ENCODE measurements at places on chromosomes 11 and 22.

DNA sequence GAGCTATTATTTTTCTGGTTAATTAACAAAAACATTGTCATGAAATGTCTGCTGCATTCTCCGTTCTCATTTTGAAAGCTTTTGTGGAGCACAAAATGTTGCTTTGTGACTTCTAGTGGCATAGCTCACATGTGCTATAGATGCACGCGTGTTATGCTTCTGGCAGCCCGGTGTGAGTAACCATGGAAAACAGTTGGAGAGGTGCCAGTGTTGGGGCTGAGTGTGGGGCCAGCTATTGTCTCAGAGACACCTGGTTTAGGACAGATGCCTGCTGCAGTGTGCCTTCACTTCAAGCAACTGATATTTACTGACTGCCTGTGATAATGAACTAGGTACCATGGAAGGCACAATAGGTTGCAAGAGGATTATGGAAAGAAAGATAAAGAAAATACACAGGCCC is 760.6 kb downstream of the NTM start:
- no peak for ATAC-seq

DNA sequence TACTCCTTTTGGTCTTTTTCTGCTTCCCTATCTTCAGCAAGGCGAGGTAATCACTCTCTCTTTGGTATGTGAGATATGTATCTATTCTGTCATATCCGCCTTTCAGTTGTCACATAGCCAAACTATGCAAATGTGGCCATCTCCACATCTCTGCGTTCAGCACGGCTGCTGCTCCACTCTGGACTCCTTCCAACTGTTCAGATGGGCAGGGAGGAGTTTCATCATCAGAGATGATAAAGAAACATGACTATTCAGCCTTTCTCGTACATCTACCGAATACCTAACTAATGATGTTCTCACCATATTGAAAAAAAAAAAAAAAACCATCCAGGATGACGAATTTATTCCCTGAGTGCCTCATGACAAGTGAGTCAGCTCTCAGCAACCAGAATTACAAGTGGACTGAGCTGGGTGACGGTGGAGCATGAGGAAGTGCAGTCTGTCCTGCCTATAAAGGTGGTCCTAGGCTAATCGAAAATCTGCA is 899.6 kb downstream of the OPCML start:
- ATAC-seq = peak; percentile 72

DNA sequence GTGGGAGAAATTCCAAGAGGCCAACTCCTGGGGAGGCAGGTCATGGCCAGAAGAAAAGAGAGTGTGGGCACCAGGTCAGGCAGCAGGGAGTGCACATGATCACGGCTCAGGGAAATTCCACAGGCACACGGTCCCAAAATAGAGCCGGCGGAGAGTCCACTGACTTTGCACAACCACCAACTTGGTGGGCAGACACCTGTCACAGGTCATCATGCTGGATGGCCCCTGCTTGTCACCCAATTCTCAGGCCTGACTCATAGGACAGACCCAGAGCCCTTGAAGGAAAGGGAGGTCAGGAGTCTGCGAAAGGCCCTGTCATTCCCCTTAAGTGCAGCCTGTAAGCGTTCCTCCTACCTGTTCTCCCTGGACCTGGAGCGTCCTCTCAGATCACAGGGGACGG is 15.8 kb downstream of the APOL2 start:
- no peak for ATAC-seq

- ATAC-seq = peak; percentile 59
Measured at GRCh38 chr11:83087035-83087434, 15.3 kb upstream of the RAB30 start.

GRCh38 chr22:29821291-29822016 is 16.6 kb downstream of the ASCC2 start:
- peak; percentile 79 for ATAC-seq

GRCh38 chr11:134372961-134373360 is 39.1 kb downstream of the B3GAT1 start:
- no peak for ATAC-seq

DNA sequence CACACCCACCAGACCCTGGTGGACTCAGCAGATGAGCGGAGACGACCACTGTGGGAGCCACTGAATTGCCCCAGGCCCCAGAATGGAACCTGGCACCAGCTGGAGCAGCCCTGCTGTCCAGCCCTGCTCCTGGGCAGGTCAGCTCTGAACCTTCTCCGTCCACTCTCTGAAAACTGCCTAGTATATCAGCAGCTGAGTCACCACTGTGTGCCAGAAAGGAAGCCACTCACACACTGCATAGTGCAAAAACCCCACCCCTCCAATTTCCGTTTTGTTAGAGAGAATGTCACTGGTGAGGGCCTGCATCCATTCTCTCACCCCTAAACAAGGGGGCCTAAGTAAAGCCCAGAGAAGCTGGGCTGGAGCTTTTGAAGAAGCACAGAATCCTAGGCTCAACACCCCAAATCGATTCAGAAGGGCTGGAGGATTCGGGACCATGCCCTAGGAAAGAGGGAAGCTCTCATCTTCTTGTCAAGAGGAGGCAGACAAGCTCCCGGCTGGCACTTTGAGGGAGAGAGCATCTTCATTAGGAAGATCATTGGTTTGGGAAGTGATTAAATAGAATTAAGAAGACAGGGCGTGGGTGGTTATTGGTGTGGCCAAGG is 44.5 kb downstream of the GALNT18 start:
- no peak for ATAC-seq

- ATAC-seq = no peak
Measured at GRCh38 chr22:47814474-47814873, 1052.0 kb downstream of the TBC1D22A start.

GRCh38 chr11:111500481-111500880 is 11.7 kb downstream of the BTG4 start:
- ATAC-seq = no peak

DNA sequence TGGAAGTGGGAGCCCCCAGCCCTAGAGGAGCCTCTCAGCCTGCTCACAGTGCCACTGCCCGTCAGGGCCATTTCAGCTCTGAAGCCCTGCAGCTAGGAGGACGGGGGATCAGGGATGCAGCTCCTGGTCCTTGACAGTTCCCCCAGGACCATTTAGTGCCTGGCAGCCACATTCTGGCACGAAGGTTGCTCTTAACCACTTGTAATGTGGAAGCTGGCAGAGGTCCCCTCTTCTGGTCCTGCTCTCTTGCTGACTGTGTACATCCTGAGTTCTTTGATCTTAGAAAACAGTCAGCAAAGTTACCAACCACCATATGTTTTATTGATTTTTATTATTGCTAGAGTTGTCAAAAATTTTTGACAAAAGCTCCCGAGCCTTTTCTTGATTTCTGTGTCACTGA is 44.2 kb downstream of the CABIN1 start:
- no peak for ATAC-seq

DNA sequence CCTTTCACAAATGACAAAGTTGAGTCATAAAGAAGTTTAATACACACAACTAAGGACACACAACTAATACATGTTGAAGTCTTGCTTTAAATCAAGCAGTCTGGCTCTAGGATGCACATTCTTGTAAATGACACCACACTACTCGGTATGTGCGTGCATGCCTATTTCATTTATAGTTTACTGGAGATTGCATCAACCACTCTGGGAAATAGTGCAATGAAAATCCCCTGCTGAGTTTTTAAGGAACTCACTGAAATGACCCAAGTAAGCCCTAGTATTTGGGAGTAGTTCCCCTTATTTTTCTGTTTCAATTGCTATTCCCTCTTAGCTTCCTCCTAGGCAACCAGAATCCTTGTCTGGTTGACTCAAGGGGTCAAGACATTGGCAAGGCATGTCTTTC is 160.2 kb upstream of the LARGE1 start:
- no peak for ATAC-seq

- ATAC-seq = no peak
Measured at GRCh38 chr22:48899523-48900326, 927.9 kb downstream of the BRD1 start.

DNA sequence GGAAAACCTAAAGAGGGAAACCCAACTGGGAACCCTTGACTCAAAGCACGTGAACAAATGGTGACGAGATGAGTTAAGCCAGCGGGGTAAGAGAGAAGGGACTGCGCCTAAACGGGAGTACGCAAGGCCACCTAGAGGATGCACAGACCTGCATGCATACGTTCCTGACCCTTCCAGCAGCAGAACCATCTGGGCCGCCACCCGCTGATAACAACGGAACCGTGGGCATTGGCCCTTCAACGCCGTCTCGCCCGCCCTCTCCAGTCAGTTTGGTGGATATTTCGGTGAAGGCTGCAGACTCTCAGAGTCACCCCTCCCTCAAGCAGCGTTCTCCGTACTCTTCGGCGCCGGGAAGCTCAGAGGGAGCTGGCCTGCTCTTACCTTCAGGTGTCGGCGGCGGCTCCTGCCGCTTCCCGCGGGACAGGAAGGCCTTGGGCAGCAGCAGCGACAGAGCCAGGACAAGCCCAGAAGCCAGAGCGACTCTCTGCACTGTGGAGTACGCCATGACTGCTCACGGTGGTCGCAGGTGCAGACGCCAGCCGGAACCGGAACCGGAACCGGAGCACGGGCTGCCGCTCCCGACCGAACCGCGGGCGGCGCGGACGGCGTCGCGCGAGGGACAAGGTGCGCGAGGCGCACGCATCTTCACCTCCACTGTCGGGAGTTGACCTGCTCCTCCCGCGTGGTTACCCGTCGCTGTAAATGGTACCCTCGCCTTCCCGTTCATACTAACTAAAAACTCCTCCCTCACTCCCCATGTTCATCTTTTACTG is at the start of gene RIC3:
TSS of gene RIC3 (minus strand) at position 541 of the 773 bp plus-strand sequence. CDS start at position 505, 36 bp downstream.
- peak; percentile 58 for ATAC-seq

DNA sequence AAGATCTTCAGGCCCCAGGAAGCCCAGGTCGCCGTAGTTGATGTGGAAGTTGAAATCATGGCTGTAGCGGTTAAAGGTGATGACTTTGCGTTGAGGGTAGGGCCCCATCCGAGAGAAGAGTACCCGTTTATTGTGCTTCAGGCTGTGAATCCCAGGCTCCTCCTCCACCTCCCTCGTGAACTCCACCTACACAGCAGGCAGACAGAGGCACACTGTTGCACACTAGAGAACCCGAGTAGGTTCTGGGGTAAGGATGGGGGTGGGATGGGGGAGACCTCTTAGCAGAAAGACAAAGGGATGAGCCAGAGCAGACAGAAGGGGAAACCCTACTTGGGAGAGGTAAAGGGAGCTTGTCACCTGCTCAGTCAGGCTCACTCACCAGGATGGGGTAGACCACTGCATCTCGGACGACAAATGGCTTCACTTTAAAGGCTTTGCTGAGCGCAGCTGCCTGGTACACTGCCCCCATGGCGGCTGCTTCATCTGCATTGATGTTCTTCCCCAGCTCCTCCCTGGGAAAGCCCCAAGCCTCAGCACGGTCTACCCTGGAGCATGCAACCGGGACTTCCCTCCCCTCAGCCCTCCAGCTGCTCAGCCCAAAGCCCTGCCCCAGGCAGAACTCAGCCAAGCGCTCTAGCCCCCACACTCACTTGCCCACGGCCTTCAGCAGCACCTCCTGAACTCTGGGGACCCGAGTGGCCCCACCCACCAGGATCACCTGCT is 5.4 kb downstream of the HYOU1 start:
- ATAC-seq = no peak

DNA sequence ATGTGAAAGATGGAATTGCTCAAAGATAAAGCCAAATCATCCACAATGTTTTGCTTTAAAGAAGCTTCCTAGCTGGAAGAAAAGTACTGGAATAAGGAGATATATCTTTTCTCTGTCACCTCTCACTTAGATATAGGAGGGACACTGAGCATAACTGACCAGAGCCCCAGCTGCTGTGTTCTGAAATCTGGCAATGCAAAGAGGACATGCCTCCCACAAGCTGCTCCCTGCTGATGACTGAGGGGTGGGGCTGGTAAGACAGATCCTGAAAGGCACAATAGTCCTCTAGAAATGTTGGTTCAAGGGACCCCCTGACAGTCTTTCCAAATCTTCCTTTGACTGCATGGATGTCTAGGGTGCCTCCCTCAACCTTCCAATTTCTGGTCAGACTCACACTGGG is 67.0 kb downstream of the SC5D start:
- no peak for ATAC-seq

DNA sequence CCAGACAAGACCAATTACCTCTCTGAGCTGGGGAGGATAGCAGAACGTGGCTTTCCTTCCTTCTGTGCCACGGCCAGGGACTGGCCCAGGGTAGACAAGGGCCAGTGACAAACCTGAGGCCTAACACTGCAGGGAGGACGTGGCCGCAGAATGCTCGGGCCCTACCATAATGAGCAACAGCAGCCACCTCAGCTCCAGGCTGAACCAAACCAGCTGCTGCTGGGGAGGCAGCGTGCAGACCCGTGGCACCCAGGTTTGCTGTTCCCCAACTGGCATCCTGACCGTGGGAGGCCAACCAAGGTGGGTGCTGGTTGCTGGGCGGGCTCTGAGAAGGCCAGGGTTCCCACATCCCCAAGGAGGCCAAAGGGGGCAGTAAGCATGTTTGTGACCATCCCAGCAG is 83.0 kb downstream of the MORC2 start:
- ATAC-seq = no peak

DNA sequence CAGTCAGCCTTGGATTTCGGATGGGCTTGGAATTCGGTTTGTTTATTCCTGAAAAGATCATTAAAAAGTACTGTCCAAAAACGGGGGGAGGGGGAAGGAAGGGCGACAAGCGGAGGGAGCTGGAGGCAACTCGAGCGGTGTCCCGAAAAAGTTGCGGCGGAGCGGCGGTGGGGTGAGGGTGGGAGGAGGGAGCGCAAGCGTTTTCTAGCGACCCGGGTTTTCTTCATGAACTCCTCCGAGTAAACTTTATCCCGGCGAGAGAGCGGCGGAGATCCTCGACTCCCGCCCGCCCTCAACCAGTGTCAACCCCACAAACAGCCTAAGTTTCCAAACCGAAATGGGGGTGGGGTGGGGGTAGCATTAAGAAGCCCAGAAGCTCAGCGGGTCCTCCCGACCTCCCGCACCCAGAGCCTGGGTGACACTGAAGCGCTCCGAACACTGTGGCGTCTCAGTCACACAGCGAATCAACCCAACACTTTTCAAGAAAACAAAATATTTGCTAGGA is 133.0 kb upstream of the C11orf58 start:
- ATAC-seq = peak; percentile 15

GRCh38 chr11:130769782-130770535 is 146.3 kb downstream of the SNX19 start:
- no peak for ATAC-seq

- peak; percentile 28 for ATAC-seq
Measured at GRCh38 chr11:12784445-12784844, 110.2 kb downstream of the TEAD1 start.

GRCh38 chr11:109306322-109306721 is 115.7 kb upstream of the C11orf87 start:
- ATAC-seq = peak; percentile 54

Data from SK-N-SH treated with all-trans-retinoic acid at 6 μM for 48 hours (cell line).